ENCODE measurements at places on chromosomes 13 and 19.

GRCh38 chr19:33248954-33249613 lies 23.4 kb upstream of the SLC7A10 start:
- no peak for DNase-seq

GRCh38 chr13:71255633-71256032 lies 611.4 kb downstream of the DACH1 start:
- no peak for DNase-seq

GRCh38 chr13:51950722-51951121 lies 60.5 kb downstream of the ATP7B start:
- peak; percentile 76 for DNase-seq

DNA sequence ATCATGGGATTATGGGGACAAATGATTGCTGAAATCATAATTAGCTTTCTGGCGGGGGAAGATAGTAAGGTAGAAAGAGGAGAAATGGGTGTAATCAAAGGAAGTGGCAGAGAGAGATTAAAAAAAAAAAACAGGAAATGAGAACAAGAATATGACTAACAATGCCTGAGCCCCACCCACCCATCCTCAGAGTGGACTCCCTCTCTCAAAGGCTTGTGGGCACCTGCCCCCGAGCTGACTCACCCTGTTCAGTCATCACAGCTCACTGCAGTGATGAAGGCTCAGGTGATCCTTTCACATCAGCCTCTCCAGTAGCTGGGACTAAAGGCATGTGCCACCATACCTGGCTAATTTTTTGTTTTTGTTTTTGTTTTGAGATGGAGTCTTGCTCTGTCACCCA lies 26.4 kb upstream of the TPT1 start:
- peak; percentile 46 for DNase-seq

DNA sequence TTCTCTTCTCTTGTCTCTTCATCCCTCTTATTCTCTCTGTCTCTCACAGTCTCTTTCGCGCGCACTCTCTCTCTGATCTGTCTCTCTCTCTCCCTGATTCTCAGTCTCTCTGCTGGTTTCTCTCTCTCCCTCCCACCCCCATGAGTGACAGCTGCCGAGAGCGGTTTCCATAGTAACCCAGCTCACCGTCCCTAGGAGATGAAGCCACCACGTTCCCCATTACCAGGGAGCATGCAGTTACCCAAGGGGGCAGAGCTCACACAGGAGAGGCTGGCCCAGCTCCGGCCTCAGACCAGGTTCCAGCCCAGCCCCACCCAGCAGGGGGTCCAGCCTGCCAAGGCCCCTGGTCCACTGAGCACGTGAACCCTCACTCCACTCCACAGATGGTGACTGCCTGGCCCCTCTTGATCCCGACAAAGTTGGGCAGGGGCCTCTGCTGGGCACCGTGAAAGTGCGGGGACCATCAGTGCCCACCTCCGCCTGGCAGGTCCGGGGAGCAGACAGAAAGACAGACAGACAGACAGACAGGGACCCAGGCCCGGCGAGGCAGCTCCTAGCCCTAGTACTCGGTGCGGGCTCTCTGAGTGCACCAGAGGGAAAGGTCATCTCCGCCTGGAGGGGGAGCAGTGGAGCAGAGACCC lies 50.6 kb downstream of the CELF5 start:
- DNase-seq = no peak

- no peak for DNase-seq
Measured at GRCh38 chr13:108681986-108682575, 52.7 kb downstream of the MYO16 start.

DNA sequence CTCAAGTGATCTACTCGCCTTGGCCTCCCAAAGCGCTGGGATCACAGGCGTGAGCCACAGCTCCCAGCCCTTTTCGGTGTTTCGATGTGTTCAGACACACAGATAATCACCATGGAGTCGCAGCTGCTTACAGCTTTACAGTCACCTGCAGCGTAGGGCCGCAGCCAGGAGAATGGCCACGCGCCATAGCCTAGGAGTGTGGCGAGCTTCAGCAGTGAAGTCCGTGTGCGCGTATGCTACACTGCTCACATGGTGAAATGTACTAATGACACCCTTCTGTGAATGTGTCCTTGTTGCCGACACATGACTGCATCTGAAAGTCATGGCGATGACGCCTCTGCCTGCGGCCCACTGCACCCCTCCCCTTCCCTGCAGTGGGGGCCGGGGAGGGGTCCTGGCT lies 23.6 kb downstream of the AP3D1 start:
- no peak for DNase-seq

- no peak for DNase-seq
Measured at GRCh38 chr13:85990397-85990796, 191.2 kb upstream of the SLITRK6 start.

DNA sequence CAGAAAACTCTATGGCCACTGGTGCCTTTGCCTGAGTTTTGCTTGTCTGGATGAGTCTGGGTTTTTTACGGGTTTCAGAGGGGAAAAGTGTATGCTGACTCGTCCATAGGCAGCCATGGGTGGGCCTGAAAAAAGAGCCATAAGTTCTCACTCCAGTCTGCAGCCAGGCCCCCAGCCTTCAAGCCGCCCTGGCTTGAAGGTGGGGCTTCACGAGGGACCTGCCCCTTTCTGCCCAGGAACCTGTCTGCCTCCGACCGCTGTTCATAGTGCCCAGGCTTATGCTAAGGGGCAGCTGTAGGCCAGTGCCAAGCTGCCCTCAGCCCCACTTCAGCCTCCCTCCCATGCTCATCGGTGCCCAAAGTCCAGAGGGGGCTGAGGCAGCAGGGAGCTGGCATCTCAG lies 385.2 kb downstream of the PCDH9 start:
- DNase-seq = no peak

DNA sequence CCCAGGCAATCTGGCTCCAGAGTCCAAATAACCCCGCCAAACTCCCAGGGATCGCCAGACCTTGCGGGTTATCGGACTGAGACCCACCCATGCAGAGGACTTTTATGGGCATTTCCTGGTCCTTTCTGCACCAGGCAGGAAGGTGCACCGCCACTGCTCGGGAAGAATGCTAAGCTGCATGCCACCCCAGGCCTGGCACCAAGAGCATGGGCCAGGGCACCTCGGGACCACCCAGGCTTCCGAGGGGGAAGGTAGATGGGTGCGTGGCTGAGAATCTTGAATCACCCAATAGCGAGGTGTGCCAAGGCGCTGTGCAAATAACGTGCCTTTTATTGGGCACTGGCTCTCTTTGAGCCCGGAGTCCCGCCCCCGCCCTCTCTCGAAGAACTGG lies 422 bp upstream of the ZNF575 start:
- no peak for DNase-seq

GRCh38 chr19:11606484-11606883 lies 9.2 kb downstream of the ZNF627 start:
- no peak for DNase-seq

- no peak for DNase-seq
Measured at GRCh38 chr19:30888937-30889336, 460.3 kb downstream of the TSHZ3 start.

- DNase-seq = no peak
Measured at GRCh38 chr13:53901593-53901992, 873.0 kb downstream of the OLFM4 start.

DNA sequence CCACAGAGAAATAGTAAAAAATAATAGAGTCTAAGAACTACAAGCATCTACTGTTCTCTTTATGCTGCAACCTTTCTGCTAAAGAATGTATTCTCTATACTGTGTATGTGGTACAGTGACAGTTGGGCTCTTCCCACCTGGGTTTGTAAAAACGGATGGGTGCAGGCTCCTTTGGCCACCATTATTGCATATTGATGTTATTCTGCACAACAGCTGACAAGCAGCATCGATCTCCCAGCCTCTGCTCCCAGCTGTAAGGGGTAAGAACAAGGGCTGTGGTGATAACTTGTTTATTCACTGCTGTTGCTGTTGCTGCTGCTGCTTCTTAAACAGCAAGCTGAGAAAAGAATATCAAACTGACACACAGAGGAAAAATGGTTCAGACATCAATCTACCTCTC lies 56.1 kb downstream of the KCNRG start:
- no peak for DNase-seq

- no peak for DNase-seq
Measured at GRCh38 chr13:99065235-99066015, 87.6 kb upstream of the DOCK9 start.

DNA sequence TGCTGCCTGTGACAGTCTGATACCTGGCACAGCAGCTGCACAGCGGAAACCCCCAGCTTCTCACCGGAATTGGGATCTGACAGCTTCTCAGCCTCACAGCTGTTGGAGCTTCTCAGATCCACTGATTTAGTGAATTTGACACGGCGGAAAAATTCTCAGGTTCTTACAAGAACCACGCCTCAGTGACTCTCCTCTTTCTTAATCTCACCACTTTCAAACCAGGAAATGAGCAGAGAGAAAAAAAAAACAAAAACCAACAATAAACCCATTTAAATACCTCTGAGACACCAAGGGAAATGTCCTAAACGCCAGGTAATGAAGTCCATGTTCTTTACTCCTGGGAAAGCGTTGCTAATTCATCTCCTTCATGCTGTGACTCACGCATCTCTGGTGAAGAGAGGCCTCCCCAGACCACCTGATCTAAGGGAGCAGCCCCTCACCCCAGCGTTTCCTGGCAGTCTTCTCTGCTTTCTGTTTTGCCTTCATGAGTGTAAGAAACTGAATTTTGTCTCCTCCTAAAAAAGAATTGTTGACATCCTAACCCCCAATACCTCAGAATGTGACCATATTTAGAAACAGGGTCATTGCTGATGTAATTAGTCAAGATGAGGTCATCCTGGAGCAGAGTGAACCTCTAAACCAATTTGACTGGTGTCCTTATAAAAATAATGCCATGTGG lies 15.9 kb upstream of the IZUMO2 start:
- DNase-seq = no peak
